ENCODE measurements at places on chromosomes 2 and 18.

GRCh38 chr2:141940709-141941108 lies 190.1 kb downstream of the LRP1B start:
- DNase-seq = no peak

DNA sequence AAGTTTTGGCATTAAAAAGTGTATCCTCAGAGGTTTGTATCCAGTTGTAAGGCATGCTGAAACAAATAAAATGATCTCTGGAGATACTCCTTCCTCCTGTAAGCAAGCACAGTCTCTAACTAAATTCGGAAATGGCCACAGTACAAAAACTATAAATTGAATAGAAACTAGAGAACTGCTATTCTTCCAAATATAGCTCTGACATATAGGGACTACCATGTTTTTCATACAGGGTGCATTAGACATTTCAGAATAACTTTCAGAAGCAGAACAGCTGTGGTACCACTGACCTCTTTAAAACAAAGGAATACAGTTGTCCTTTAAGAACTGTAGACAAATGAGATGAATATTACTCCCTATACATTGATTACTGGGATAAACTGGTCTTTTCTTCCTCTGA lies 568.5 kb downstream of the ARHGAP15 start:
- no peak for DNase-seq

- DNase-seq = peak; percentile 53
Measured at GRCh38 chr2:188974164-188974563, at the start of gene COL3A1. Gene COL3A1, plus strand, starts transcription at chr2:188974373. Its CDS starts 117 bp downstream, at chr2:188974490.

DNA sequence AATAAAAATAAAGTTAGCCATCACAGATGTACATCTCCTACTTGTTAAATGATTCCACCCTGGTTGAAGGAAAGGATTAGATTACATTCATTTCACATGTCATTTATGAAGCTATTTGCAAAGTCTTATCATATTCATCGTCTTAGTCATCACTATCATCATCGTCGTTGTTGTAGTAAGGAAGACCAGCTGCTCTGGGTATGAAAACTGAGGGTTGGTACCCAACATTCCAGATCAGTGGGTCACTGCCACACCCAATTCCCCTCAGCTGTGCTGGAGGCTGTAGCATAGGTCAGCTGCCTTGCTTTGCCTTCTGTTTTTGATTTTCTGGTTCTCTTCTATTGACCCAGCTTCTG lies 20.9 kb upstream of the CCBE1 start:
- peak; percentile 63 for DNase-seq

DNA sequence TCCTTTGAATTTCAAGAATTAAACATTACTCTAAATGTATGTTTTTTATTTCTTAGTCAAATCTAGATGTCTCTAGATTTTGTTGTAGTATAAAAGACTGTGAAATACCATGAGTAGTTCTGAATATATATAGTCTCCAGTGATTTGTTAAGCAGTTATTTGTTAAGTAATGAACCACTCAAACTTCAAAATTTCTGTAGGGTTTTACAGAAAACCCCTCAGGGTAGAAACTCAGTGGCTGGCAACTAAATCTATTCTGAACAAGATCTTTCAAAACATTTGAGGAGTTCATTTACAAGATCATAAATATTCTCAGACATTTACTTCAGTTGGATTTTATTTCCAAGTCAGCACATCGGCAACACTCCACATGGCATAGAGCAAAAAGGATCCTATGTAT lies 35.8 kb upstream of the ACSL3 start:
- no peak for DNase-seq

DNA sequence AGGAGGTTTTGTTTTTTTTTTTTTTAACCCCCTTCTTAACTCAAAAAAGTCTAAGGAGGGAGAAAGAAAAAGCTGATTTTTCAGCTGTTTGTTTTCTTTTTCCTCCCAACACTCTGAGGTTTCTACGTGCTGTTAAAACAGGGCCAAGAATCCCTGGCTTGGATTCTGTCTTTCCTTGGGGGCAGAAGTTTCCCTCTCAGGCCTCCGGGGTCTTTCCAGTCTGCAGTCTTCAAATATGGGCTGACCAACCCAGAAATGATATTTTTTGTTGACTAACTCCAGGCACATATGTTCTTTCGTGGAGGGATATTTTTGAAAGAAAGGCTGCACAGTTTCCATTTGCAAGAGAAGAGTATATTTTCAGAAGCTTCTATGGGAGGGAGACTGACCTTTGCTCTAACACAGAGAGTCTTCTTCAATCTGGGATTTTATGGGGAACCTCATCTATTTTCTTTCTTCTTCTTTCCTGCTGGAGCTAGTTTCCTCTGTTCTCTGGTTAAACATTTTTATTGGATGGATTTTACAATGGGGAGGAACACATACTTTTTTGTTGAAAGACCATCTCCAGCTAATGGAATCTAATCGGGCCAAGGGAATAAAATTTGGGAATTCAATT lies 93.3 kb upstream of the SPRED2 start:
- DNase-seq = no peak

DNA sequence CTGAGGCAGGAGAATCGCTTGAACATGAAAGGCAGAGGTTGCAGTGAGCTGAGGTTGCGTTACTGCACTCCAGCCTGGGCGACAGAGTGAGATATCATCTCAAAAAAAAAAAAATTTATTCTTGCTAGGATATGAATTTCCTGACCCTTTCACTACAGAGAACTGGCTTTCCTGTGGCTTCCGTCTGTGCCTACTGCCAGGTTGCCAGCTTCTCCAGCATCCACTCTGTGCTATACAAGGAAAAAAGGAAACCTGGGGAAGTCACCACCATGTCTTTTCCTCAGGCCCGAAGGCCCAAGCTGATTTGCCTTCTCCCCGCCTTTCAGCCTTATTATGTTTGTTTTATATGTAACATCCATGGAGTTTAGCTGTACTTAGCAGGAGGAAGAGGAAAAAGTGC lies 122.0 kb upstream of the REV1 start:
- DNase-seq = no peak

DNA sequence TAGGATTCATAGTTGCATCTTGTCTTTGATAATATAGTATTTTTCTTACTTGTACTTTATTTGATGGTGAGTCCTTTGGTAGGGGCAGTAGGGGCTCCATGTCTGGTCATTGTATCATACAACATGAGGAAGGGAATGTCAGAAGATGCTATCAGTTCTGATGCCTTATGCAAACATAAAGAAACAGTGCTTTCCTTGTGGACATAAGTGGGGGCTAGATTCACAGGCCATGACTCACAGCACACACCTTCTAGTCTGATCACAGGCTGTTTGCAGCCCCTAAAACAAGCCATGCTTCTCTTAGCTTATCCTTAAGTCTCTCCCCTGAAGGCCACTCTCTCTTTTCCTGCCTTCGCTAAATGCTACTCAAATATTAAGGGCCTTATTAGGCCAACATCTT lies 10.7 kb upstream of the SLC14A1 start:
- peak; percentile 83 for DNase-seq

GRCh38 chr18:55487997-55488396 lies 100.0 kb downstream of the TCF4 start:
- DNase-seq = no peak

GRCh38 chr2:184904991-184905390 lies 306.7 kb downstream of the ZNF804A start:
- no peak for DNase-seq

DNA sequence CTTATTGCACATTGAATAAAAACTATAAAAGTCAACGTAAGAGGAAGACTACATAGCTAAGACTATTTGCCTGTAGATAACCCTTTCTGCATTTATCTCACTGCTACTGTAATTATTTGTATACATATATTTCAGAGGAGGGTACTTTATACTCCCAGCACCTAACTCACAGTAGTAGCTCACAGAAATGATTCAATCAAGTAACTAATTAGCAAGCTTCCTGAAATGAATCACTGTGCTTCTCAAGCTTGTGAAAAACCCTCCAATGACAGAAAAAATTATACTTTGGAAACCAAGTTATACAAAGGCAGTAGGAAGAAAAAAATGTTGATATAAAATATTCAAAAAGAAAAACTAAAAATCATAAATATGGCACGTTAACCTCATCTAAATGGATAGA lies 124.9 kb downstream of the NBAS start:
- no peak for DNase-seq

GRCh38 chr2:62074233-62074632 lies 121.7 kb upstream of the B3GNT2 start:
- no peak for DNase-seq

- DNase-seq = no peak
Measured at GRCh38 chr2:178707476-178707875, 99.7 kb downstream of the TTN start.

DNA sequence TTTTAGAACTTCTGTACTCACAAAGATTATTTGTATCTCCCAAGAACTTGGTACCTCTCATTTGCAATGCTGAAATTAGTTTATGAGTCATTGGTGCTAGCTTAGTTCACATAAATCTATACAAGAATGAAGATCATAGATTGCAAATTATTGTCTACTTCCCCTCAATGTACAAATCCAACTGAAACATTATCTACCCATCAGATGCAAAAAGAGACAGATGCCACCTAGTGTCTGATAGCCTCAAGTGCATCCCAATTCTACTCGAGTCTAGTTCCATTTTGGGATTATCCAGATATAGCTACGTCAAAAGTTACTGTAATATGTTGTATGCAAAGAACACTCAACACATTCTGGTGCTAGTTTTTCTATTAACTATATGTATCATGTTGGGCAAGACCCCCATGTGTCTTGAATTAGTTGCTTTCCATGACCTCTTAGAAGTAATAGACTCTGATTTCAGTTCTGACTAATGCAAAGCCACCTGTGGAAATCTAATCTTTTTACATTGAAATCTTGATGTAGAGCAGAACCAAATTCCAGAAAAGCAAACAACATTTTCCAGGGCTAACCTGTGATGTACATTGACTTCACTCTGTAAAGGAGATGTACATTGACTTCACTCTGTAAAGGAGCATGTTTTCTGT lies 210.0 kb downstream of the RBM43 start:
- no peak for DNase-seq

DNA sequence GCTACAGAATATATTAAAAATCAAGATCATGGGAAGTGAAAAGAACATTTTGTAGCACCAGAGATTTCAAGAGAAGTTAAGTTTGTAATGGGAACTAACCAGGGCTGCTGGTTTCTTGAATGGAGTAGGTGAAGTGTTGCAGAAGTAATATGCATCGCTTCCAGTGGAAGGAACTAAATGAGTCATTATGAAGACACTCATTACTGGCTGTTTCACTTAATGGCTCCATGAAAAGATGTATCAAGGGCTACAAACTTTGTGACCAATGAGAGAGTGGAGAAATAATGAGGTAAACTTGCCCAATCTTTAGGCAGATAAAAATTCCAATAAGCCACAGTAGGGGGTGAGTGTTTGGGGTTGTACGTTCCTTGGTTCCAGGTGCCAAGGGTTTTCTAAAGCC lies 380.4 kb upstream of the POU3F3 start:
- no peak for DNase-seq

DNA sequence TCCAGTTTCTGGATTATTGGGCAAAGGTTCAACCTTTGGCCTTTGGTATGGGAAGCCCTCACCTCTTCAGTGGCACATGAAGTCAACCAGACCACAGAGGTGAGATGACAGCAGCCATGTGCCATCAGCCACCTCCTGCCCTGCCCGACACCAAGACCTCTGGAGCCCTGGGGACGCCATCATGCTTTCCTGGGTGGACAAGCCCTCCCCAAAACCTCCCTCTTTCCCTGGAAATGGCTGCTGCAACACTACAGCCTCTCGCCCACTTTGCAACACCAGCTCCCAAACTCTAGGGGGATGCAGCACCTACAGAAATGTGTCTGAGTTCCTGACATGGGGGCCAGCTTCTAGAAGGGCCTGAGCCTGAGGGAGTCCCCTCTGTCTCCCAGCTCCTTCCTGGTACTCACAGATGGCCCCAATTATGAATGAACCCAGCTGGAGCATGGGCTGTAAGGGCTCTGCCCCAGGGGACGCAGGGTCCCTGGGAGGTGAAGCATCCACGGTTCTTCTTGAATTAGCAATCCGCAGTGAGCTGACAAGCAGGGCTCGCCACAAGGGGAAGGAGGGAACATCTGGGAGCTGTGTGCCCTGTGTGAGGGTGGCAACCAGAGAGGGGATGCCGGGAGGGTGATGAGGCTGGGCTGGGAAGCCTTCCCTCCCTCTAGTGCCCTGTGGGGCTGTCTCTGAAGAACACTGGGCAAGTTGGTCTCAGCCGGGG lies 268.5 kb upstream of the HDAC4 start:
- DNase-seq = no peak

GRCh38 chr2:150575861-150576260 lies 88.4 kb upstream of the RND3 start:
- no peak for DNase-seq

DNA sequence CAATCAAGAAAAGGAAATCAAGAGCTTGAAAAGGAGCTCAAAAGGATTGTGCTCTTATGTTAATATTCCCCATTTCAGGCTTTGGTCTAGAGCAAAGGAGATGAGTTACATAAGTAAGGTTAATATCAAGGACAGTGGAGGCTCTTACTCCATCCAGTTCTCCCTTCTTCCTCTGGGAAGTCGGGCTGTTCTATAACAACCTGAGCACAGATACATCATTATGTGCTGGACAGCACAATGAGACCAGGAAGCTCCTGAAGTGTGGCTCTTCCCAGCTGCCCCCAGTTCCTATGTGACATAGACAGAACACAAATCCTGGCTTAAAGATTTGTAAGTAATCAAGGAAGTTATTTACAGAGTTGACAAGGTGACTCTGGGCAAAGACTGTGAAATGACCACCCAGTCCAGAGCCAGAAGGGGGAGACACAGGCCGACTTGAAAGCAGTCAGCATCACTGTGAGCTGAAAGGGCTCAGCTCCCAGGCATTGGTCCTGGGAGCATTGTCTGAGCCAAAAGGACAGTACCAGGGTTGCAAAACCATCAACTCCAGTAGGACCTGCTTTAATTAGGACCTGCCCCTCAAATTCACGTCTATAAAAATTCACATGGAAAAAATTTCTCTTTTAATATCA lies 917.6 kb upstream of the ACVR2A start:
- DNase-seq = peak; percentile 82

DNA sequence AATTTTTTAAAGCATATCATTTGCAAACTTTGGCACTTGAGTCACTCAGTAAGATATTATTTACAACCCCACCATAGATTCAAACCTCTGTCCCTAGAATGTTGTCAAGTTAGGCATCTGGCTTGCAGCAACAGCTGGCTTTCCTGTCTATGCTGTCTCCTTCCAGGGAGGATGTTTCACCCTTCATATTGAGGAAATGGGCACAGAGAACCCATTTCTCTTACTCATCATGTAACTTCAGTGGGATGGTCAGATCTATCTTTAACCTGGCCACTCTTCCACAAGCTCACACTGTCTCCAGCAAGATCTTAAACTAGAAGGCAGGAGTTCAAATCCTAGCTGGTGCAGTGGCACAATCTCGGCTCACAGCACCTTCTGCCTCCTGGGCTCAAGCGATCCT lies 15.8 kb downstream of the LCT start:
- no peak for DNase-seq

DNA sequence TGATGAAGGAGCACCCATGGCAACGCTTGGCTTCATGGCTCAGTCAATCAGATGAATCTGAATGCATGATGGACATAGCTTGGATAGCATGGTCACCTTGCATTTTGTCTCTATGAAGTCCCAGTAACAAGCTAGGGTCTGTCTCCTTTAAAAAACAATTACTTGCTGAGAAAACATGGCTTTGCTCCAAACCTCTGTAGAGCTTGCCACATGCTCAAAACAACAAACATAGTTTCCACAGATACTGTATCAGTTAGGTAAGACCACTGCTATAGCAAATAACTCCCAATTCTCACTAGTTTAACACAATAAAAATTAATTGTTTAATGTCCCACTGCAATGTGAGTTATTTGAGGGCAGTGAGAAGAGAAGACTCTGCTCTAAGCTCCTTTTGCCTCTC lies 401.0 kb downstream of the IRS1 start:
- no peak for DNase-seq

- DNase-seq = no peak
Measured at GRCh38 chr2:221415789-221416188, 156.3 kb downstream of the EPHA4 start.

Data from islet precursor cell (in vitro differentiated cells).